Heart right ventricle (tissue), 16 donors: ENCODE measurements at places on chromosomes 7 and 10. TPM values are rescaled to one million over a fixed set of nuclear protein-coding genes. Genes with fewer than 3 reads are reported as not detected.

DNA sequence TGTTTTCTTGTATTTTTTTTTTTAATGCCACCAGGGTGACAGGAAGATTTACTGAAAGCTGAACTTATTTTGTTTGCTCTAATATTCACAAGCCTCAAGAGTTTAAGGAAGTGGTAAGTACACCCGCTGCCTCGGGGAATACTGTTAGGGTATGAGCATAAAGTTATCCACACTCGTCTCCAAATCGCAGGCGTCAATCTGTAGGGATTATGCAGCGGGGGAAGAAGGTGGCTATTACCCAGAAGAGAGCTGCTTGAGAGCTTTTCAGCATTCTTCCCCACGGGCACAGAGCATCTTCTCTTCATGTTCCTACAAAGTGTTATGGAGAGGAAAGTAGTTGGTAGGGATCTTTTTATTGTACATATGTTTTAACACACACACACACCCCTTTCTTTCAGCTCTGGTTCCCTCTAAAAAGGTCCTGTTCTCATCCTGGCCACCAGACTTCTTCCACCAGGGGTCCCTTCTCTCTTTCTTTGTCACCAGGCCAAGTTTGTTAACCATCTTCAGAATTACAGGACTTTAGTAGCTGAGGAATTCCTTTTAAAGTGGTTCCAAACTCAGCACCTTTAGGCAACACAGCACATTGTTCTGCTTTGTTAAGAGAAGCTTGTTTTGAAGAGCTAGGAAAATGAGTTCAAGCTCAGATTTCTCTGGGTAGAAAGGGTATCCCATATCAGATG lies 411.6 kb upstream of the GALNT17 start:
- no peak for DNase-seq

DNA sequence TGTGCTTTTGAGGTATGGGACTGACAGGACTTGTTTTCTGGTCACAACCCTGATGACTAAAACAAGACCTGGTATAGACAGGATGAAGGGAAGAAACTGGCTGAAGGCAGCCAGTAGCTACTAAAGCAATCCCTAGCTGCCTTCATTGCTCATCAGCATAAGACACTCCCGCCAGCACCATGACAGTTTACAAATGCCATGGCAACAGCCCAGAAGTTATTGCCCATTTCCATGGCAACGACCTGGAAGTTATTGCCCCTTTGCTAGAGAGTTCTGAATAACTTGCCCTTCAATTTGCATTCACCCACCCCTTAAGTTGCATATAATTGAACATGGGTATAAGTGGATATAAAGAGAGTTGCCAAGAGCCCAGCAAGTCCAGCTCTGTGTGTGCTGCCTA lies 169.6 kb upstream of the FAM171A1 start:
- no peak for DNase-seq

The PTPRZ1 gene
- total RNA-seq, result 0.26 TPM

DNA sequence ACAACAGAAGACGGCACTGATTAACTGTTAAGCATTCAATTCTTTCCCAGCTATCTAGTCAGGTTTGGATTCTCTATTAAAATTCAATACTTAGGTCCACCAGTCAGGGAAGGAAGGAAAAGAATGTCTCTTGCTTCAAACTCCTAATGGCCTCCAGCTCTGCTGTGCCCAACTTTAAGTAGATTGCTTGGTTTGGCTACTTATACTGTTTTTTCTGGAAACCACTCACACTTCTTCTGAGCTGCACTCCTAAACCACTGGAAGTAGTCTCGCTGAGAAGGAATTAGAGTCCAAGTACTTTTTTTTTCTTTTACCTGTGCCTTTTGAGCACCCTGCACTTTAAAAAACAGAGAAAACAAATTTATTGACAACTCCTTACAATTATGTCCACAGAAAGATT lies 26.7 kb upstream of the COL1A2 start:
- DNase-seq, result no peak

The GPRIN2 gene
- not detected for total RNA-seq

GRCh38 chr10:34964166-34964800 lies 125.9 kb downstream of the CUL2 start:
- no peak for DNase-seq

GRCh38 chr10:69075431-69075830 lies 12.5 kb upstream of the SRGN start:
- no peak for DNase-seq

The EFCAB10 gene
- total RNA-seq, result not detected

The HOXA11 gene
- total RNA-seq, result not detected

DNA sequence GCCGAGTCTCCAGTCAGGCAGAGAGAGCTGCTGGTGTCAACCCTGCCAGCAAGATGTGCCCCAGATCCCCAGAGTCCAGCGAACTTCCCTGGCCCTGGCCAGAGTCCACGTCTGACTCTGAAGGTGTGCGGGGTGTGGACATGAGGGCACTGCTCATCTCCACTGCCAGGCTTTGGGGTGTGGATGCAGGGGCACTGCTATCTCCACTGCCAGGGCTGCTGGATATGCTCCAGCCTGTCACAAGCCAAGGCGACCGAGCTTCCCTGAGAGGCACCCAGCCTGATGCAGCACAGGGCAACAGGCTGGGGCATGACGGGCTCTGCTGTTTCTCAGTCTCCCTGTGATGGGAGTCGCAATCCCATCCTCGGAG lies 596.8 kb downstream of the PTPRN2 start:
- DNase-seq, result no peak

DNA sequence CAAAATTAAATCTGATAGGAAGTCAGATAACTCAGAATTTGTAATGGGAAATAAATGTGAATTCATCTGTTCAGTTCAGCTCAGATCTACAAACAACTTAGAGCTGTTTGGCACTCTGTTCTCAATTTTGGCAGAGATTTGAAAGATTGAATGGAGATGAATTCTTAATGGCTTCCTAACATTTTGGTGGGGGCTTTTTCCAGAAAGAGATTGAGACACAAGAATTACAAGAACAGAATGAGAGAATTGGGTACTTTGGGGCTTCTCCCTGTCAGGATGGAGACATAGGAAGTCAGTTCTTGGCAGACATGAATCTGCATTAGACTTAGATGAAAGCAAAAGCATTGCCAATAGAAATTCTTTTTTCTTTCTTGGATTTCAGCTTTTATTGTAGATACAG lies 39.0 kb upstream of the PTPRZ1 start:
- no peak for DNase-seq

GRCh38 chr10:8242295-8242872 lies 187.9 kb downstream of the GATA3 start:
- DNase-seq, result no peak

- DNase-seq, result no peak
These were observed 47.3 kb upstream of the TES start for GRCh38 chr7:116162992-116163391.

The PTPN20 gene
- total RNA-seq, result 12.7 TPM

The SLC16A9 gene
- 2.1 TPM for total RNA-seq
